ENCODE measurements at places on chromosomes 1 and 21. TPM values are rescaled to one million over a fixed set of nuclear protein-coding genes. Genes with fewer than 3 reads are reported as not detected.

BGLAP gene
- total RNA-seq = not detected

STX12 gene
- total RNA-seq = 9.0 TPM

YY1AP1 gene
- total RNA-seq = 44.2 TPM

TEDDM1 gene
- total RNA-seq = not detected

Data from A549 treated with RU486 at 1 μM for 4 hours (cell line).